Activated CD4-positive, alpha-beta T cell treated with anti-CD3 and anti-CD28 coated beads, Interleukin-10, Interleukin-2, amounts not matched to agents 100 ng/mL and 50 ng/mL, durations not matched to agents 16 hours and 8 hours (primary cell): ENCODE measurements at places on chromosomes 1 and 21.

GRCh38 chr21:44494418-44494817 lies 39.1 kb downstream of the LRRC3 start:
- no peak for DNase-seq

DNA sequence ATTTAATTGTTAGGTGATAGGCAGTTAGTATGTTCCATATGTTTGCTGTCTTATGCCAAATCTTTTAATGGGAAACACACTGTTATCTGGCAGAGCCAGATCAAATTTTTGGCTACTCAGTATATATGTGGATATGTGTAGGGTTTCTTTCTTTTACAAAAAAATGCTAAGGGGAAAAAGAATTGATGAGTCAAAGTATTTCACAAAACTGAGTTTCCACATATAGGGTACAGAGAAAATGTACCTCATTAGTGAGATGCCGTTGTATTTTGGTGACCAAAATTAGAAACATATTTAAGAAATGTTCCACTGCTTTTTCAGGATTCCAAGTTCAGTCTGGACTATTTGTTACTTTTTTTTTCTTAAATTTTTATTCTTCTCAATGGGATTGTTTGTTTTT lies 201.2 kb upstream of the PTGFR start:
- no peak for DNase-seq

DNA sequence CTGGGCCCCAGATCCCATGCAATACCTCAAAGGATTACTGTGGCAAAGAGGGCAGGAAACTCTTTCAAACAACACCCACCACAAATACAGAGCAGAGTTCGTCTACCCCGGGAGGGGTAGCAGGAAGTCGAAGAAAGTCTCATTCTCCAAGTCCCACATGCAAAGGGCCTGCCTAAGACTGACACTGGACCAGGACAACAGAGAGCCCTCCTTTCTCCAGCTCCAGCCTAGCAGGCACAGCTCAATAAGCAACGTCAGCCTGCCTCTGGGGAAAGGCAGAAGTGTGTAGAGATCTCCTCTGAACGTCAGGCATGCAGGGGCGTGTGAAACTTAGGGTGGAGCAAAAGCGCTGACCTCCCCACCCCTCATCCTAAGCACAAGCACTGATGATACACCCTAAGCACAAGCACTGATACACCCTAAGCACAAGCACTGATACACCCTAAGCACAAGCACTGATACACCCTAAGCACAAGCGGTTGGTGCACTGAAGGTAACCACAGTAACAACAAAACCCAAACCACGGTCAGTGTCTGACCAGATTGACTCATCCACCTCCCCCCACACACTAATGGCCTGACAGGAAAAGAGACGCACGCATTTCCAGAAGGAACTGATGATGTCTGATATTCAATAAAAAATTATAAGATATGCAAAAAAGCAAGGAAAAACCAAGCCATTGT lies 1.3 kb downstream of the KRTAP12-3 start:
- DNase-seq = peak; percentile 26

GRCh38 chr1:117096951-117097408 lies 24.6 kb downstream of the TRIM45 start:
- DNase-seq = no peak

GRCh38 chr1:147768101-147768500 lies 7.7 kb upstream of the GJA5 start:
- no peak for DNase-seq

- no peak for DNase-seq
Observed at GRCh38 chr1:226915672-226915995, 24.5 kb upstream of the COQ8A start.

DNA sequence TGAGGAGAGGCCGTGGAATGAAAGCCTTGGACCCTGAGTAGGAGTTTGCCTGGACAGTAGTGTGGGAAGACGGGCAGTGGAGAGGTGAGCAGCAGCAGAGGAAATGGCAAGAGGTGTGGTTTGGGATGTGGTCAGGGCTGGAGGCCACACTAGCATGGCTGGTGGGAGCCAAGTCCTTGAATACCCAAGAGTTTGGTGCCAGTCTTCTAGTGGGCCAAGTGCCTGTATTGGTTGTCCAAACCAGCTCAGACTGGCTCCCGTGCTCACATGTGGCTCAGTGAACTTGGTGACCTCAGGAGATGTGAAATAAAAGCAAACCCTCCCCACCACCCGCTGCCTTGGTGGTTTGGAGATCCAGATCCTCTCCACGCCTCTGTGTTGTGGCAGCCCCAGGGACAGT lies 2.4 kb downstream of the GUCA2A start:
- DNase-seq = no peak

DNA sequence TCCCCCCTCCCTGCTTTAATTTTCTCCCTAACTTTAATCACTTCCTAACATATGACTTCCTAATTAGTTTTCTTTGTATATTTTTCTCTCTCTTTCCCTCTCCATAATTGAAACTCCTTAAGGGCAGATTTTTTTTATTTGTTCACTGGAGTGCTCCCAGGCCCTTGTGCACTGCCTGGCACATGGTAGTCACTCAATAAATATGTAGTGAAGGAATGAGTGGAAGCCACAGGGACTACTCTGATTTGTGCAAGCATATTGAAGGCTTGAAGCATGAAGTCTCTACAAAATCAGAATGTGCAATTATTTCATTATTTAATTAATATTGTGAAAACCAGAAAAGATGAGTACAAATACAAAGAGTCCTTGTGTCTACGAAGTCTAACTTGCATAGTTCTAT lies 41.5 kb downstream of the SNX7 start:
- DNase-seq = no peak

- DNase-seq = no peak
Observed at GRCh38 chr1:192539297-192540092, 36.1 kb upstream of the RGS1 start.

- peak; percentile 85 for DNase-seq
Observed at GRCh38 chr1:172154551-172154950, 265.9 kb upstream of the C1orf105 start.

DNA sequence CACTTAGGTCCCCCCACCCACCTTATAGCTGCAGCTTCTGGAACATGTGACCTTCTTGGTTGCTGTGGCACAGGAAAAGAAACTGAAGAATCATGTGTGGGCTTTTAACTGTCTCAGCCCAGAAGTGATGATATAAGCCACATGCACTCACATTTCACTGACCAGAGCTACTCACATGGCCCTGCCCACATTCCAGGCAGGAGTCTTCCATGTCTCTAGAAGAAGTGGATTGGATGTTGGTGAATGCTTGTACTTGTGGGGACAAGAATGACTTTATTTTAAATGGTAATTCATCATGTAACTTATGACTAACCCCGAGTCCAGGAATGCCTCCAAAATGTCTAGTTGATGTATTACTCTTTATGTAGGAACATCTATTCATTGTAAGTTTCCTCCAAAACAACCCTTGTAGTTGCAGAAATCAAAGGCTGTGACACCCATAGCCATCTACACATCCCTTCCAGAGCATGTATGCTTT lies 15.8 kb upstream of the CAMK1G start:
- no peak for DNase-seq

DNA sequence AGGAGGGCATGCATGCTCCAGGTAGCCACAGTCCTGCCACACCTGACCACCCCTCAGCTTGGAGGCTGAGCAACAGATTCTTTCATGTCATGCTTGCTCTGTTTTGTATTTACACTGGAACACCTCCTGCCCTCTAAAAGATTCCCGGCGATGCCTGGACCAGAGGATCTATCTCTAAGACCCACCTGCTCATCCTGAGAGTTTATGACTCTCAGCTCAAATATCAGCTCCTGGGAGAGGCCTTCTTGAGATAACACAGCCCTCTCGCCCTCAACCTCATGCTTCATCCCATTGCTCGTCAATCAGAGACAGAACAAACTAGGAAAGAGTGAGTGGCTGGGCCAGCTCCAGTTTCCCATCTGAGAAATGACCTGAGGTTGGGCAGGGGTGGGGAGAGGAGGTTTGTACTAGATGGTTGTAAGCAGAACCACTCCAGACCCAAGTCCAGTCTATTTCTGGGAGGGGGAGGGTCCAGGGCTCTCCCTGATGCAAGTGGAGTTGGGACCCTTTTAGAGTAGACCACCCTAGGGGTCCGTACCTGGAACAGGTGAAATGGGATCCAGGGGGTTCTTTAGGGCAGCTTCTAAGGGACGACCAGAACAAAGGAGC lies 524.5 kb downstream of the MATN1 start:
- DNase-seq = no peak

GRCh38 chr1:38558055-38558454 lies 301.5 kb downstream of the RRAGC start:
- no peak for DNase-seq

DNA sequence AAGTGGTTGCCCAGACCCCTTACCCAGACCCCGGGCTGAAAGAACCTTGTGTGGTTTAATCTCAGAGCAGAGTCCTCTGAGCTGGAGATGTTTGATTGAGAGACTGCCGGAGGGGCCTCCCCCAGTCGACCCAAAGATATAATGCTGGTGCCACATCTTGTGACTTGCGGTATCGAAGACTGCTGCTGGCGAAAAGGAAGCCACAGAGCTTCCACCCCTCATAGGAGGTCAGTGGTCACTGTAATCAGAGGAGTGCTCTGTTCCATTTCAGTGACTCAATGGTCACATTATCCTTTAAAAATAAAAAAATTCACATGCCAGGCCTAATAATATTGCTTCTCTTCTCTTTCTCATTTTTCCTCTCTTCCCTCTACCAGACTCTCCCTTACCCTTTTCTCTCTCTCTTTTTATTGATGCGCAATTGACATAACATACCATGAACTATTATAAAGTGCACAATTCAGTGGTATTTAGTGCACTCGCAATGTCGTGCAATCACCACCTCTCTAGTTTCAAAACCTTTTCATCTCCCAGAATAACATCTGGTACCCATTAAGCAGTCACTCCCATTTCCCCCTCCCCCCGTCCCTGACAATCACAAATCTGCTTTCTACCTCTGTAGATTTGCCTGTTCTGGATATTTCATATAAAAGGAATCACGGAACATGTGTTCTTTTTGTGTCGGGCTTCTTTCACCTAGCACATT lies 52.6 kb upstream of the LYST start:
- no peak for DNase-seq

DNA sequence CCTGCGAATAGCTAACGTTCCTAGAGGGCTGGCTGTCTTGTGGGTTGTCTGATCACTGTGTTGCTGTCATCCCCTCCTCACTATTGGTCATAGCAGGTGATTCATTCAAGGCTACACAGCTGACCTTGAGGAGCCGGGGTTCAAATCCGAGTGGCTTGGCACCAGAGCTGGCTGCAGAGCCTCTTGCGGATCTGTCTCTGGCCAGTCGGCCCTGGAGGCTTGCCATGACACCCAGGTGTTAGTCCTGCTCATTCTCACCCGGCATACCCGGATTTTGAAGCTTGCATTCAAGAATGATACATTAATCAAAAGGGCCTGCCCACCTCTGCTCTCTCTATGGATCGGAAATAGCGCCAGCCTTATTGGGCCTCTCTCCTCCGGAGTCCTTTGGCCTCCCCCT lies 110.4 kb downstream of the DHRS3 start:
- DNase-seq = no peak

- DNase-seq = no peak
Observed at GRCh38 chr21:34158866-34159835, 85.8 kb downstream of the MRPS6 start.

DNA sequence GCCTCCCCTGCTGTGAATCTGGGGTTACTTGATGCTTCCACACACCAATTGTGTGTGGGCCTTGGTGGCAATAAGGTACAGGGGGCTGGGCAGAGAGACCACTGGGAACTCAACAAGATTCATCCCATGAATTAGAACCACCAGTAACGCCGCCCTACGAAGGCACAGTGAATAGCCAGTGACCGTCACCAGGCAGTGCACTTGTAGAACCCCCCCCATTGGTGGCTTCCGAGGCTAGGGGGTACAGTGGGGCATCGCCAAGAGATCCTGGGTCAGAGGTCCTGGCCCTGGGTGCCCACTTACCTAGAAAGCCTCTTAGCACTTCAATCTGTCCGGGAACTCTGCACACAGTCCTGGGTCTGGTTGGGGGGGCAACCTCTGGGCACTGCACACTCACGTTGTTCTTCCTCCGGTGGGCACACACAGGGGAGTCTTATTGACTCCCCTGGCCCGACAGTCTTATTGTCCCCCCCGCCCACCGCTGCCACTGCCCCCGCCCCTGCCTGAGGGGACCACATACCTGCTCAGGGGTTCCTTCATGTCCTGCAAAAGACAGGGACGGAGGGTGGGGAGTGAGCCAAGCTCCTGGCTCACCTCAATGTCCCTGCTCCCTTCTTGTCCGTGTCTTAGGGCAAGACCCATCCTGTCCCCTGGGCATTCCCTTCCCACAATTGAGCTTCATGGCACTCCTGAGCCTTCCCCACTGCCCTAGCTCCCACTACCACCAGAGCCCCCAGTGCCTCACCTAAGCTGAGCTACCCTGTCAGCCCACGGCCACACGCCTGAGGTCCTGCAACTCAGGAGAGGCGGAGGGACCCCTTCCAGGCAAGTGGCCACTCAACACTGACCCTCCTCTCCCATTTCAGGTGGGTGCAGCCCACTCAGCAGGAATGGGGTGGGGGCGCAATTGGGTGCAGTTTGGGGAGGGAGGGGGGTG lies 2.5 kb upstream of the TRIM11 start:
- DNase-seq = no peak

DNA sequence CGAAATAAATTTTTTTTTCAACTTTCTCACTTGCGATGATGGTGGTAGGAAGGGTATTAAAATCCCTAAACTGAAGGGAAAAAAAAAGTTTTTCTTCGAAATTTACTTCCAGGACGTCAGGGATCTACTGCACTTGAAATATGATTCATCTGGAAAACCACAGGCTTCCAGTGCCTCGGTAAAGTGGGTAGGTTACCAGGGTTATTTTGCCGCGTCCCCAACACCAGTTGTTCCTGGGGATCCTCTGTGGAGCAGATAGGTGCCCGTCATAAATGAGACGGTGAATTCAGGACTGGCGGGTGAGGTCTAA lies 773 bp downstream of the RABIF start:
- peak; percentile 58 for DNase-seq
